ENCODE measurements at places on chromosomes 7 and 10.

GRCh38 chr7:157609932-157610640 lies 273.3 kb downstream of the DNAJB6 start:
- DNase-seq, result no peak

DNA sequence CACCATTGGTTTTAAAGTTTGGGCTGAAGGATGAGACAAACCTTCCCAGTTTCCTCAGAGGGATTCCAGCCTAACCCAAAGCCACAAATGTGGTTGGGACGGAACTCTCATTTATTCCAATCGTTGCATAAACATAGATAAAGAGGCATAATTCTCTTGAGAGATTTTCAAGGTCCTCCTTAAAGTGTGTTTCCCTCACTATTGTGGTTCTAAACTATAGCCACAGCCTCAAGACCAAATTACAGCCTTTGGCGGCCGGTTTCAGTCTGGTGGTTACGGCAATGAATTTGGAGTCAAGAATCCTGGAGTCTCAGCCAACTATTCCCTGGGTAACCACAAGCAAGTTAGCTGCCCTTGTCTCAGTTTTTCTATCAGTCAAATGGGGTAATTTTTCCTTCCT lies 42.6 kb downstream of the SEM1 start:
- DNase-seq, result no peak

GRCh38 chr10:47041396-47042198 lies 130.4 kb downstream of the PTPN20 start:
- DNase-seq, result peak; percentile 17

DNA sequence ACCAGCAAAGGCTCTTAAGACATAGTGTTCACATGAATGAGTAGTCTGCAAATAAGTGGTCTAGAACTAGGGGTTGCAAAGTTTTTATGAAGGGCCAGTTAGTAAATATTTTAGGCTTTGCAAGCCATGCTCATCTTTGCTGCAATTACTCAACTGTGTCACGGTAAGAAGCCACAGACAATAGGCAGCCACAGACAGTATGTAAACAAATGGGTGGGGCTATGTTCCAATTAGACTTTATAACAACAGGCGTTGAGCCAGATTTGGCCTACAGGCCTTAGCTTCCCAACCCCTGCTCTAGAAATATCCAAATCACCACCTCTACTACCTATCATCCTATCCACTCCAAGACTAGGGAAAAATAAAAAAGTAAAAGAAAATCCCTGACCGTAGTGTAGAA lies 9.2 kb downstream of the IKZF5 start:
- no peak for DNase-seq

DNA sequence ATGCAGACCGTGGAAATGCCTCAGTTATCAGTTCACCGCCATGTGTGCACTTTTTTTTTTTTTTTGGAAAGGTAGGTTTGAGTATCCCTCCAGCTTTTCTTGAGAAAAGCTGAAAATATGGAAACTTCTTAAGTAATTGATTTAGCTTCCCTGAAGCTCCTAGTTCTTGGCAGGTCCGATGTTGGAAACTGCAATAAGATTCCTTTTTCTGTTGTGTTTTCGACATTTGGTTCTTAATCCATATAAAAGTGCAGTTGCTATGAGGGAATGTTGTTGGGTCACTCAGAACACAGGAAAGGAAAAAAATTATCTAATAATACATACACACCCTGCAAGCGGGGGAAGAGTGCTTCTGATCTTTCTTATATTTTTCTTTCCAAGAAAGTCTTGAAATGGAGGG lies 665.2 kb downstream of the INHBA start:
- no peak for DNase-seq

DNA sequence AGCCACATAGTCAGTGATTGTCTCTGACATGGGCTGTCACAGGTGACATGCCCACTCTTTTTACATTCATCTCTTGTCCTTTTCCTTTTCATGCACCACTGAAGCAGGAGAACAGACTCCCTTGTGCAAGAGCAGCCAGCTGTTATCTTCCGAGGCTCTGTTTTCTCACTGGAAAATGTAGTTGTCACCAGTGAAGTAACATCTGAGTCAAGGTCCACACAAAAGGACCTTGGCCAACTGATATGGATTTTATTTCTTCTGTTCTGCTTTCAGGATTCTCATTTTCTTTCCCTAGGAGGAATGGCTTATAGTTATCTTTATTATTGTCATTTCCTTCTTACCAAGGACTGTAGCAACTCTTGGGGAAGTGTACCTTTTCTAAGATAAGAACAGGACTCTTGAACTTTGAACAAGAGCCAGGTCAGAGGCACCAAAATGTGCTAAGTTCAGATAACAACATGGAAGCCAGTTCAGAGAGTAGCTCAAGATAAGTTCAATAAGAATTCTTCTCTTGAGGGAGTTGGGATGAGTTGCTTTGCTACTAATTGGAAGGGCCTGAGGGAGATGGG lies 22.7 kb downstream of the AVPI1 start:
- DNase-seq, result no peak

DNA sequence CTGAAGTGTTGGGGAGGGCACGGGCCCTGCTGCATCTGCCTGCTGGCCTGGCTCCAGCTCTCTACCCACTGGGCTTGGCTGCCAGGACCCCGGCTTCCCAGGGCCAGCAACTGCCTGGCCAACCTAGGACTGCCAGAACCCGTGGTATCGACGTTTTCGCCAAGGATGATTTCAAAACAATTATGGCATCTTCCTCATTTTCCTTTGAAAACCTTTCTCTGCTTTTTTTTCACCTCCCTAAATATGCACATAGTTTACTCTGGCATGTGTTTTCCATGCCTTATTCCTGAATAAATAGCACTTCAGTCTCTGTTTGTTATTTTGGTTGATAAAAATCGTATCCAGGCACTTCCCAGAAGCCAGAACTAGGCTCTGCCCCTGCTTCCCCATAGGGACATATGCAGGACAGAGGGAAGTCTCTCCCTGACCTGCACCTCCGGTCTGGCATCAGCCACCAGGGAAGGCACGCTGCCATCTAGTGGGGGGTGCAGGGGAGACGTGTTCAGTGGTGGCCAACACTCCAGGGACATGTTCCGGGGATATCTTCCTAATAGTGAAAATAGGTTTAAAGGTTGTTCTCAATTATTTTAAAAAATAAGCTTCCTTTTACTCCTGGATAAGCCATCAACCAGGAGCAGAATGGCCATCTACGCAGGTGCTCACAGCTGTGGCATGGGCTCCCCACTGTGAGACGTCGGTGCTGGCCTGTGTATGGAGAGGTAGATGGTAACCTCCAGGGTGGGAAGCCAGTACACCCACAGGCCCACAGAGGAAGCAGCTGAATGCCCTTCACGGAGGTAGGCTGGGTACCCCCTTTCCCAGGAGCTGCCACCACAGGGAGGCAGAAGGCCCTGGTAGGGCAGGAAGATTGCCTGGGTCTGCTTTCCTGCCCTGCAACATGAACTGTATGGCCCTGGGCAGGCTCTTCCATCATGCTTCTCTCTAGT lies 30.7 kb upstream of the ANTXRL start:
- no peak for DNase-seq

DNA sequence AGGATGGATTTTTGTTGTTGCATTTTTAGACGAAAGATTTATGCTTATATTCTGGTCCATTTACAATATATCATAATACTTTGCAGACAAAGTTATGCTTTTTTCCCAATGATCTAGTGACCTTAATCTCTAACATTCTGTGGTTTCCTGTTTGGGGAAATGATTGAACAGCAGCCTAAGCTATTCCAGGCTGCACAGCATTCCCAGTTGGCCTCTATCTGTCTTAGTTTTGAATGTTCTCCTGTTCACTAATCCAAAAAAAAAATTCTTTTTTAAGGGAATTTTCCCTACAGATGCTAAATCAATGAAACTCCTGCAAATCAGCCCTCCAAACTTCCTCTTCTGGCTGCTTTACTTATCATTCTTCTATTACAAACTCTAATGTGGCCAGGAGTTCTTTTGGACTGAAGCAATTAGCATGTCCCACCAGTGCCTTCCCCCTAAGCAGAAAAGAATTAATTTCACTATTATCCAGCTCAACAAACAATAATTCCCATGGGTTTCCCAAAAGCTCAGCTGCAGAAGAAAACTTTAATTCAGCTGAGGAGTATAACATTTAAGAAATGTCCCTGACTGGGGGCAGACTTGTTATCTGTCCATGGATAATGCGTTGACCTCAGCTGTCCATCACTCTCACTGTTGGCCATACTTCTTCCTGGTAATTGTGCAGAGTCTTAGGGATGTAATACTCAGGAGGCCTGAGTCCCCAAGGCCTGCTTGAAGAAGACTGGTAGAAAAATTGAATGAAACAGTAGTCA lies 81.9 kb upstream of the TRIL start:
- peak; percentile 93 for DNase-seq

- DNase-seq, result no peak
These were observed 499.9 kb downstream of the AUTS2 start for GRCh38 chr7:70098133-70098561.

- DNase-seq, result no peak
These were observed 384.0 kb upstream of the FZD8 start for GRCh38 chr10:36026081-36026480.

GRCh38 chr7:45239486-45239885 lies 81.9 kb downstream of the RAMP3 start:
- peak; percentile 70 for DNase-seq

DNA sequence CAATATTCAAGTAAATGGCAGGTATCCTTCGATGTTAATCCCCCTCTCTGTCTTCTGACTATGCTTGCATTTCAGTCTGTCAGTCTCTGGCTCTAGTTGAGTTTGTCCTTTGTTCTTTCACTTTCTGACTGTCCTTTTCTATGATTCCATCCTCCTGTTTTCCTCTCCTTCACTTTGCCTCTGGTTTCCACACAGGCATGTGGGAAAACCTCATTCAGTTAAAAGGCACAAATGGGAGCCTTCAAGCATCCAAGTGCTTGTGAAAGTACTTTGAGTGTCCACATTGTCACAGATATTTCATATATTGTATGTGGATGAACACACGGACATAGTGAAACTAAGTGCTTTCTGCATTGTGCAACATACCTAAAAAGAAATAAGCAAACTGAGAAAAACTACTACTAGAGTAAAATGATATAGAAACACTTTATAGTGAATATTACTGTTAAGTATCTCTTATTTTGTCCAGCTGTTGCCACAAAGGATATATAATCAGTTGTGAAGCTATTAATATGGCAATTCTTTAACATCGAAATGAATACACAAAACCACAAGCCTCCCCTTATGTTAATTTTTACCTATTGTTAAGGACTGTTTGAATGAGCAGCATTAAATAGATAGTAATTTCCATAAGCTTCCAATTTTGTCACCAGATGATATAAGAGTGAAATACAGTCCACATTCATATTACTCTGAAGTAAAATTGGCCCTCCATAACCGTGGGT lies 71.7 kb downstream of the NRBF2 start:
- no peak for DNase-seq

DNA sequence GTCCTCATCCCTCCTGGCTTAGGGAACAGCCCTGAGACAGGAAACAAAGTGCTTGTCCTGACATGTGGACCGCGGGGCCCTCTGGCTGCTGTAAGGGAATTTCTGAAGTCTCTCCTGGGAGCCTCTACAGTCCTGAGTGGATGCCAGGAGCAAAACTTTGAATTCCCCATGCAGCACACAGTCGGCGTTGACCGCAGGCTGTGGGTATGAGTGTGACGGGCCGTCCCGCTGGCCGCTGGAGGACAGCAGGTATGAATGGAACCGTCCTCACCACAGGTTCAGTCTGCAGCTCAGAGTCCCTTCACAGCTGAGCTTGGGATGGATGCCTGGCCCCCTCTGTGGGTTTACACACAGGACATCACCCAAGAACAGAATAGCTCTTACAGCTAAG lies 94.9 kb downstream of the GPR26 start:
- DNase-seq, result no peak

DNA sequence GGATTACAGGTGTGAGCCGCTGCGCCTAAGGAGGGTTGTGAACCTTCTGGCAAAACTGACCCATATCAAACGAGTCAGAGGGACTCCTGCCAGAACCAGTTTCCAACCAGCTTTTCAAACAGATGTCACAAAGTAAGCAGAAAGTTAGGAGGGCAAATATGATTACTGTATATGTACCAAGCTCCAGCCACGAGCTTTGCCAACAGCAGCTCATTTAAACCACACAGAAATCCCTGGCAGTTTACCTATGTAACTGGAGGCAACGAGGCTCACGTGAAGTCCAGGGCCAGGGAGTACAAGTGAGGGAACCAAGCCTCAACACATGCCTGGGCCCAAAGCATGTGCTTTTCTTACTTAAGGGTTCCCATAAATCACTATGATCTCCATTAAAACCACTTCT lies 12.5 kb upstream of the DAGLB start:
- no peak for DNase-seq

- DNase-seq, result no peak
These were observed 5.0 kb downstream of the KNDC1 start for GRCh38 chr10:133164816-133165555.

DNA sequence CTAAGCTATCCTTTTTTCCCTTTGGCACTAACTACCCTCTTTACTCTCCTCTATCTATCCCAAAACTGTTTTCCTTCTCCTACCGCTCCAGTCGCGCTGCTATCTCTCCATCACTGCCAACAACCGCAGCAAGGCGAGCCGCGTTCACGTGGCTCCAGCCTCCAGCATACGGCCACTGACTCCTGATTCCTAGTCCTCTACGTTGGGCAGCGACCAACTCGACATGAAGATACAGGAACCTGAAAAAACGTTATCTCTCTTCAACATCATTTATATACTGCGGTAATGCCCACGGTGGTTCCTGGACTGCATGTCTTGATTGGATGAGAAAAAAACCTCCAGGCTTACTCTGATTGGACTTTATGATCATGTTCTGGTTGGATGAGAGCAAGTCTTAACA lies 129.5 kb downstream of the ZNF716 start:
- DNase-seq, result no peak

DNA sequence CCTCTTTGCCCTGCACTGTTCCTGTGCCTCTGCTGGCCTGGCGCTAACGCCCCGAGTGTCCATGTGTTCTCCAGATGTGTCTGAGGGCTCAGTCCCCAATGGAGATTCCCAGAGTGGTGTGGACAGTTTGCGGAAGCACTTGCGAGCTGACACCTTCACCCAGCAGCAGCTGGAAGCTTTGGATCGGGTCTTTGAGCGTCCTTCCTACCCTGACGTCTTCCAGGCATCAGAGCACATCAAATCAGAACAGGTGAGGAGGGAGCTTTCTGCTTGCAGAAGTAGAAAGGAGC lies 60.9 kb downstream of the PAX2 start:
- no peak for DNase-seq

GRCh38 chr10:13526948-13527863 lies 1.6 kb downstream of the BEND7 start:
- DNase-seq, result peak; percentile 79

- no peak for DNase-seq
These were observed 28.7 kb downstream of the ZNF775 start for GRCh38 chr7:150407588-150408392.

GRCh38 chr10:8331896-8332729 lies 277.6 kb downstream of the GATA3 start:
- DNase-seq, result peak; percentile 55

DNA sequence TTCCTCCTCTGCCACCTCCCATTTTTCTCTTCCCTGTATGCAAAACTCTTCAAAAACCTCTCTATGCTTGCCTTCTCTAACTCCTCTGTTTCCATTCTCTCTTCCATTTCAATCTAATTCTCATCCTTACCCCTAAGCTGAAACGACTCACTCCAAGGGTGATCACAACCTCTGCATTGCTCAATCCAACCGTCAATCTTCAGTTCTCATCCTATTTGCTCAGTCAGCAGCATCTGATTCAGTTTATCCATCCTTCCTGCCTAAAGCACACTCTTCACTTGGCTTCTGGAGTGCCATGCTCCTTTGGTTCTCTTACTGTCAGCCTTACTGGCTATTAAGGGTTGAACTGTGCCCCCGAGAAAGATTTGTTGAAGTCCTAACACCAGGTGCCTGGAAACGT lies 163.5 kb upstream of the NEBL start:
- DNase-seq, result no peak

- DNase-seq, result peak; percentile 53
These were observed 89.6 kb downstream of the FZD1 start for GRCh38 chr7:91353848-91354247.
